NCI-H82 (cell line): ENCODE measurements at places on chromosomes 13 and 19.

GRCh38 chr19:46111376-46111775 is 13.1 kb downstream of the IGFL3 start:
- no peak for DNase-seq

- DNase-seq, result no peak
Measured at GRCh38 chr19:33428627-33429125, 55.2 kb downstream of the CEBPG start.

DNA sequence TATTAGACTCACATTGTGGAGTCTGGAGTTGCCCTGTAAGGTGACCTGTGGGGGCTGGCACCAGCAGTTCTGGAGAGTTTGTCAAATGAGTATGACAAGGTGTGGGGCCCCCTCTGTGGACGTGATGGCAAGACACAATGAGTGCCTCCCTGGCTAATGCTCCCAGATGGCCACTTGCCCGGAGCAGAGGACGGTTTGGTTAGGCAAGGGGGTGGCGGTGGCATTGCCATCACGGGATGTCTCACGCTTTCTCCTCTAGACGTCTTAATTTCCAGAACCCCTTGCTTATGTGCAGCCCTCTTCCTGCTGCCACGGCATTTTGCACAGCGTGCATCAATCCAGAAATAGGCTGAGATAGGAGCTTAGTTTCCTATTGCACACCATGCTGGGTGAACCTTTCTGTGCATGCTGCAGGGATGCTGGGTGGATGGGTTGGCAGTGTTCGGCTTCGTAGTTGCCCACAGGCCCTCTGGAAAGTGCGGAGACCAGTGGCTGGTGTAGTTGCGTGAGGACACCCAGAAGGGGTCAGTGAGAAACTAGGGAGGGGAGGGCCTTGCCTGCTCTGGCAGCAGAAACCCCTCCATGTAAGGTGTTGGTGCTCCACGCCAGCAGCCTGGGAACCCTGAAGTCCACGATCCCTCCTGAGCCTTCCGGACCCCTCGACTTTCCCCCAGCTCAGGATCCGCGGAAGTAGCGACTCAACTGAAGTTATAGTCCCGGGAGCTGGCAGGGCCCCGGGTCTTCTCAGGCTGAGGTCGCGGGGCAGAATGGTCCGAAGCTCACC is 18.1 kb upstream of the LRP3 start:
- peak; percentile 57 for DNase-seq

DNA sequence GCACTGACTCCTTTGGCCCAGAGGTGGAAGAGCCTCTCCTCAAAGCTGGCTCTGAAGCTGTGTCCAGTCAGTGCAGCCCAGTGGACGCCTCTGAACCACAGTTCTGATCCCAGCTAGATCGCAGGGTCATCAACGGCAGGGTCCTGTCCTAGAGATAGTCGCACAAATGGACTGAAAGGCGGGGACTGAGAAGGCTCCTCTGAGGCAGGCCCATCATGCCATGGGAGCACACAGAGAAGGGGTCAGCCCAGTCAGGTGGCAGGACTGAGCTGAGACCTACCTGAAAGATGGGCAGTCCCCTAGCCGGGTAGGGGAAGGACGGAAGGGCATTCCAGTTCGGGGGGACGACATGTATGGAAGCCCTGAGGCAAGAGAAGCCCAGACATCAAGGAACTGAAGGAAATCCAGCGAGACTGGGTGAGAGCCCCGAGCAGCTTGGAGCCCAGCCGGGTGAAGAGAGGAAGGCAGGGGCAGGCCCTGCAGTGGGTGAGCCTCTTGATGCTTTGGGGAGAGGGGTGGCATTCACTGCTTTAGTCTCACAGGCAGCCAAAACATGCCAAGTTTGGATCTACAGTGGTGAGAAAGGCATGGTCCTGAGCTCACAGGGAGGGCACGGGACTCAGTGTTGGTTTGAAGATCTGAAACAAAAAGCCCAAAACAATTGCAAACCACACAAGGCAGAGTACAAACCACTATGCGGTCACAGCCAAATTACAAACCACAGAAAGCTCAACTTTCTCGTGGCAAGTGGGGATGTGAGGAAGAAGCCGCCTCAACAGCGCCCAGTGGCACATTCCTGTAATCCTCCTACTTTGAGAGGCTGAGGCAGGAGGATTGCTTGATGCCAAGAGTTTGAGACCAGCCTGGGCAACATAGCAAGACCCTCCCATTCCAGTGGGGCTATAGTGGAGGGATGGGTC is 10.0 kb downstream of the CALM3 start:
- no peak for DNase-seq

GRCh38 chr19:50311723-50312635 is 17.2 kb downstream of the KCNC3 start:
- no peak for DNase-seq

GRCh38 chr13:99258210-99258860 is at the start of gene GPR18:
Gene GPR18, minus strand, starts transcription at chr13:99258379. Its CDS starts 2,507 bp downstream, at chr13:99255872.
- DNase-seq, result no peak

DNA sequence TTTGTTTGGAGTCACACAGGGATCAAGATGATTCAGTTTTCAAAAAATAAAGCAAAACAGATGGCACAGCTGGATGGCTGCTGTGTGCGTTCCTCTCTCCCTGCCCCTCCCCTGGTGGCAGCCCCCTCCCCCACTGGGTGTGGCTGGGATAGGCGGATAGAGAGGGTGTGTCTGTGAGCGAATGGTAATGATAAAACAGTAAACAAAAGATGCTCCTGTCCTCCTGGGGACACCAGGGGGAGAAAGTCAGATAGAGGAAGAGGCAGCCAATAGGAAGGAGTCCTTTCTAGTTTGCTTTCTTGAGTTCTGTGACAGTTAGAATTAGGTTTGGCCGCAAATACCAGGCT is 6.5 kb downstream of the TMEM255B start:
- no peak for DNase-seq

DNA sequence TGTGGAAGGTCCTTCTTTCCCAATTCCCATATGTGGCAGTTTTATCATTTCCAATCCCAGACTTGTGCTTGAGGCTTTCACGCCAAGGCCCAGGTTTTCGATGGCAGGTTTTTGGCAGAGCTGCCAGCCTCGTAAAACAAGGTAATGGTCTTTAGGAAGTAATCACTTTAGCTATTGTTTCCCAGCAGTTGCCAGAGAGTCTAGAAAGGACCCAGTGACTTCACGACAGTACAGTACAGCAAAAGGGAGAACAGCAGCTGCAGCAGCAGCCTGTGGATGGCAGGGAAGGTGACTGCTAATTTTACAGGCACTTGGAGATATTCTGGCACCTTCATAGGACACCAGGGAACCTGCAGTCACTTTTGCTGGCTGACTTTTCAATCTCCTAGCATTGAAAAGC is 291.6 kb upstream of the MAB21L1 start:
- DNase-seq, result peak; percentile 97

DNA sequence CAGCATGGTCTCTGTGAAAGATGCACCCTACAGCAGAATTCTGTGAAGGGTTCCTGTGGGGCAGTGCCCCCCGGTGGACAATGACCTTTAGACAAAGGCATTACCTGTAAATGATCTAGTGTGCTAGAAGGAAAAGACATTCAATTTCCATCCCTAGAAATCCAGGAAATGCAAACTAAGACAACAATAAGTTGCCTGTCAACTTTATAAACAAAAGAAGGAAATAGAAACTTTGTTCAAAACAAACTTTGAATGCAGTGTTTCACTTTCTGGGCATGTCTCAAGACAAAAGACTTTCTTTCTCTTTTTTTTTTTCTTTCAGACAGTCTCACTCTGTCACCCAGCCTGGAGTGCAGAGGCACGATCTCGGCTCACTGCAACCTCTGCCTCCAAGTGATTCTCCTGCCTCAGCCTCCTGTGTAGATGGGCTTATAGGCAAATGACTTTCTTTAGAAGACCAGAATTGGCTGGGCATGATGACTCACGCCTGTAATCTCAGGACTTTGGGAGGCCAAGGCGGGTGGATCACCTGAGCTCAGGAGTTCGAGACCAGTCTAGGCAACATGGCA is 15.5 kb downstream of the TEX101 start:
- no peak for DNase-seq

DNA sequence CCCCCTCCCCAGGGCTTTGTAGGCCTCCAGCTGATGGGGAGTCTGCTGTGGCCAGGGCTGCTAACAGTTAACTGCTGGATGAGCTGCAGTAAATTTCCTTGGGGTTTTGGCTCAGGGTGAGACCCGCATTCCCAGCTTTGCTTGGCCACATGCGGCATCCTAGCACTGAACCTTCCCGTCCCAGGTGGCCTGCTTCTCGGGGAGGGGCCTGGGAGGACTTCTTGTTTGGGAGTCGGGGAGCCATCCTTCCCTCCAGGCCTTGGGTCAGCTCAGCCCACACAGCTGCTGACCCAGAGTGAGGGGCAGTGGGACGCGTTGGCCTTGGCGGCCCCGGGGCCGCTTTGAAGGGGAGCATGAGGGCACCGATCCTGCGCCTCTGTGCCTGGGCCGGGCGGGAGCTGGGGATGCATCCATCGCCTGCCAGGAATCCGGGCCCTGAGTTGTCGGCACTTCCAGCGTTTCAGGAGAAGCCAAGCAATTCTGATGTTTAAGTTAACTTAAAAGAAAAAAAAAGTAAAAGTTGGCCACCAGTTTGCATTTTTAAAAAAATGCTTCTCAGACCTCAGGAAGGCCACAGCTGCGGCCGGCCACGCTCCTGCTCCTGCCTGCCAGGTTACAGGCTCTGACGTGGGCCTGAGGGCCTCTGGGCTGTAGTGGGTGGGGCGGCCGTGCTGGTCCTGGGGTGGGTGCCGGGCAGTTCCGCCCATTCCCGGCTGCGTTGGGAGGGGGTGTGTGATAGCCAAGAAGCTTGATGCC is 27.7 kb downstream of the CRTC1 start:
- DNase-seq, result no peak

- no peak for DNase-seq
Measured at GRCh38 chr19:7211191-7211951, 82.8 kb downstream of the INSR start.

DNA sequence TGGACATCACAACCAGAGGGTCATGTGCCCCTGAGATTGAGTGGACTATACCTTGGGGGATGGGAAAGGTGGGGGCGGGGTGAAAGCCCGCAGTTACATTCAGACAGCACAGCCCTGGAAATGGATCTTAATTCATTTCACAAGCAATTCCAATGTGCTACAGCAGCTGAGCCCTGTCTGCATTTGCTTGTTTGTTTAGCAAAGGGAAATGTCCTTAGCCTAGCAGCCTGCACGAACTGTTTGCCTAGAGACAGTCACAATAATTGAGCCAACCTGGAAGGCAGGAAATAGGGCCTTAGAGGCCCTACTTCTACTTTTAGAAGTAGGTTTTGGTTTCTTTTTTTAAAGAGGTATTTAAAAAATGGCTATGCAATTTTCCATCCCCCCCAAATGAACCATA is 177.3 kb upstream of the KL start:
- DNase-seq, result peak; percentile 4

DNA sequence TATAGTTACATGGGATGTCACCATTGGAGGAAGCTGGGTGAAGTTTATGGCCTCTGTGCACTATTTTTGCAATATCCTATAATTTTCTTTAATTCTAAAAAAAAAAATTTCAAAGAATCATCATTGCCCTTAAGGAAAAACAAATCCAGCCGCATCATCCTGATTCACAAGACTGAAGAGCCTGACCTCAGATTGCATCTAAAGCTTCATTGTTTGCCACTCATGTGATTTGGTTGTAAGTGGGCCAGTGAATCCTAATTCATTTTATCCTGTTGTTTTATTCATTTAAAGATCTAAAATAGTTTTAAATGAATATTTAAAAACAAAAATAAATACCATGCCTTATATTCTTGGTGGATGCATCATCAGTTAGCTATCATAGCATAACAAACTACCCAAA is 504.5 kb downstream of the TBC1D4 start:
- DNase-seq, result no peak

DNA sequence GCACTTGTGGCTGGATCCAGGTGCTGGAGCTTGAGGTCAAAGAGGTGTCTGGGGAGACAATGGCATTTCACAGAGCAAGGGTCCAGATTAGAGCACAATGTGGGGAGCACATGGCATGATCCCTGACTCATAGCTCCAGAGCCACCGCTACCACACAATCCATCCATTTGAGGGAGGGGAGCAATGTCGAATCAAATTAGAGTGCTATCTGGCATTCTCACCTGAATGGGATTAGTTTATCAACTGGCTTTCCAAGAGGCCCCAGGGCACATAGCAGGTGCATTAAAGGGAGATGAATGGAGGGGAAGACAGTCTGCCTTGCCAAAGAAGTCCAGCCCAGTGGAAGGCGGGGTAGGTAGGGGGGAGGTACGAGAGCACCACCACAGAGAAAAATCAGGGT is 194.4 kb upstream of the GPR12 start:
- no peak for DNase-seq

- no peak for DNase-seq
Measured at GRCh38 chr13:29917650-29918049, 67.2 kb upstream of the UBL3 start.

DNA sequence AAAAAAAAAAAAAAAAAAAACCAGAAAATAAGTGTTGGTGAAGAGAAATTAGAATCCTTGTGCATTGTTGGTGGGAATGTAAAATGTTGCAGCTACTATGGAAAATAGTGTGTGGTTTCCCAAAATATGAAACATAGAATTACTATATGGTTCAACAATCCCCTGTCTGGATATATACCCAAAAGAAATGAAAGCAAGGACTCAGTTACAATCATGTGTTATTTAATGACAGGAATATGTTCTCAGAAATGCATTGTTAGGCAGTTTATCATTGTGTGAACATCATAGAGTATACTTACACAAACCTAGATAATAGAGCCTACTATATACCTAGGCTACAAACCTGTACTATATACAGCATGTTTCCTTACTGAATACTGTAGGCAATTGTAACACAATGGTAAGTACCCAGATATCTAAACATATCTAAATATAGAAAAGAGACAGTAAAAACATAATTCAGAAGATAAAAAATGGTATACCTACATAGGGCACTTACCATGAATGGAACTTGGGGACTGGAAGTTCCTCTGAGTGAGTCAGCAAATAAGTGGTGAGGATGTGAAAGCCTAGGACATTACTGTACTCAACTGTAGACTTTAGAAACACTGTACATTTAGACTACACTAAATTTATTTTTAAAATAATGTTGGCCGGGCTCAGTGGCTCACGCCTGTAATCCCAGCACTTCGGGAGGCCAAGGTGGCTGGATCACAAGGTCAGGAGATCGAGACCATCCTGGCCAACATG is 25.7 kb upstream of the SLC7A1 start:
- DNase-seq, result no peak

- DNase-seq, result peak; percentile 71
Measured at GRCh38 chr13:97125810-97126738, 96.1 kb upstream of the MBNL2 start.

DNA sequence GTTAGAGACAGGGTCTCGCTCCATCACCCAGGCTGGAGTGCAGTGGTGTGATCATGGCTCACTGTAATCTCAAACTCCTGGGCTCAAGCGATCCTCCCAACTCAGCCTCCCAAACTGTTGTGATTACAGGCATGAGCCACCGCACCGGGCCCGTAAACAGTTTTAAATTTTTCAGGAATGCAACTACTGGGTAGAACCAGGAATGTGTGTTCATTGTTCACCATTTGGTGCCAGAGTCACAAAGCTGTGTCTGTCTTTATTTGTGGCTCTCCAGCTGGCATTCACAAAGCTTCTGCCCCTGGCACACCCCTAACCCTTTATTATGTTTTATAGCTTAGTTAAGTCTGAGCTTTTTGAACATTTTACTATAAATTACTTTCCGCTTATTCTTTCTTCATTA is 19.8 kb upstream of the ACP7 start:
- no peak for DNase-seq
